ENCODE measurements at places on chromosomes 12 and 14.

GRCh38 chr12:124004233-124004875 lies 31.3 kb downstream of the ZNF664 start:
- DNase-seq = no peak

DNA sequence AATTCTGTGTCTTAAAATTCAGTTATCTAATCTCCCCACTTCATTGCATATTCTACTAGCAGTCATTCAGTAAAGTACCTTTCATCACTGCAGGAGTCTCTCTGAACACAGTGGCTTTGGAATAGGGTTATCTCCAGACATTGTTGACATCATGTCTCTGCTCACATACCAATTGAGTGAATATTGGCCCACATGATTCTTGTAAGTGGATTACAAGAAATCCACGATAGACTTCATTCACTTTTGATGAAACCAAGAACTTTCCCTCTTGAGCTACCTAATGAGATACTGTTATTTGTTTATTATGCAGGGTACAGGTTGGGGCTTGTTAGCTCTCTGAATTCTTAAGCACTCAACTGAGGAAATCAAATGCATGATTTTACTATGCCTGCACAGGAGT lies 284.9 kb downstream of the RAD51B start:
- DNase-seq = no peak

GRCh38 chr12:46459111-46459510 lies 86.5 kb upstream of the SLC38A2 start:
- DNase-seq = no peak

DNA sequence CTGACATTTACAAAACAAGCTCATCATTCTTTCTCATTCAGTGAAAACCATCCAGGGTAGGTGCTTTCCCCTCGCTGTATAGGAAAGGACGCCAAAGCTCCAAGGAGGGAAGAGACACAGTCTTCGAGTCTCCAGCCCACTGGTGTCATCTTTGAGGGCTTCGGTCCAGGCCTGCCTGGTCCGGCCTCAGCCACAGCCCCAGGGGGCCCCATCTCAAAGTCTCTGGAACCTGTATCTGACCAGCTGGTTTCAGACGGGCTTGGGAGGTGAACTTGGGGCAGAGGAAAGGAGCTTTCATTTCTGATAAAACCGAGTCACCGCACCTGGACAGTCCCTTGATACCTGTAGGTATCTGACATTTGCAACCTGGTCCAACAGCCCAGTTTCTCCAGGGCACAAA lies 229.5 kb upstream of the RTL1 start:
- DNase-seq = no peak

DNA sequence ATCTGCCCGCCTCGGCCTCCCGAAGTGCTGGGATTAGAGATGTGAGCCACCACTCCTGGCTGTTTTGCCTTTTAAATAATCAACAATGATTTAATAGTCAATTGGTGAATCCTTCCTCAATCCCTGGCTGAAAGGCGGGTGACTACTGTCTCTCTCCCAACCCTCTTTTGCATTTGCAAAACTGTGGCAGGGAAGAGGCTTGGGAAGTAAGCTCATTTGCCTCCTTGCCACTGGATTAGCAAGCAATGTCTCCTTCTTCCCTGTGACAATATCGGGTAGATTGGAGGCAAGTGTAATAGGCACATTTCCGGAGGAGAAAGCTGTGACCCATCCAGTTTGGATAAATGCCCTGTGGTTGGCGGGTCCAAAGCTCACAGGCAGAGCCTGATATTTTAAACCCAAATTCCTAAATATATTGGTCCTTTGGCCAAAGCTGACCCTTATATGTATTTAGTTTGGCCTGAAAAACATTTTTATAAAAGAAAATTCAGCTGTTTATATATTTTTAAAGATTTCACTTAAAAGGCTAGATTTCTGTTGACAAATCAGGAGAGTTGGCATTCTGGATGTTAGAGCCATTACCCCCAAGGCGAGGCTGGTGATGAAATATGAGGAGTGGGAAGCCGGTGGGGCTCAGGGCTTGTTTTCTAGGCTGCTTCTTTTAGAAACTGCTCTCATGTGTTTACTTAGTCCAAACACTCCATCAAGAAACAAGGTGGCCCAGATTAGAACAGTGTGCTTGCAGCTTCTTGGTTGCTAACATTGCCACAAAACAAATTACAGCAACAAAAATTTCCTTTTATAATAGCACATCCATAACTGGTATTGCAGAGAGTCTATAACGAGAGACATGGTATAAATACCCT lies 646.9 kb upstream of the TMEM132C start:
- DNase-seq = no peak

GRCh38 chr12:3107071-3107583 lies 29.9 kb downstream of the TSPAN9 start:
- DNase-seq = no peak

Data from NCI-H1048 (cell line).